ENCODE measurements at places on chromosomes 11 and 22.

DNA sequence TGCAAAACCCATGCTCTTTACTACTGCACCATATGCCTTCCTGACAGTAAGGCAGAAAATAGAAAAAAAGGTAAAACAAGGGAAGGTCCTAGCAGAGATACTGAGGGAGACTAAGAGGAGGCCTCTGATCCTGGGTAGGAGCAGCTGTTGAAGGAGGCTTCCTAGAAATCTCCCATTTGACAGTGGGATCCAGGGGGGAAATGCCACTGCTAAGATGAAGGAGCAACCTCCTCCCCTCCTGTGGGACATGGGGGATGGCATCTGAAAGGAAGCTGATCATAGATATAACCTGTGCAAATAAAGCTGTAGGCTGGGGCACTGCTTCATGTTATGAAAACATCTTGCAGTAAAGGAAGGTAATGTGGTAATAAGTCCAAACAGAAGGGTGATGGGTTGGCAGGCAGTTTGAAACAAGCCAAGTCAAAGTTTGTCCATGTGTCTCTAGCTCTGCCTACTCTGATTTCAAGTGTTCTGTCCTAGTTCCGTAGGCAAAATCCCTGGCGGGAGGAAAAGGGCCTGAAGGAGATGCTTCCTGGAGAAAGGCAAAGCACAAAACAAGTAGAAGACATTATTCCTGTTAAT, 86.7 kb upstream of the EED start:
- DNase-seq: no peak

DNA sequence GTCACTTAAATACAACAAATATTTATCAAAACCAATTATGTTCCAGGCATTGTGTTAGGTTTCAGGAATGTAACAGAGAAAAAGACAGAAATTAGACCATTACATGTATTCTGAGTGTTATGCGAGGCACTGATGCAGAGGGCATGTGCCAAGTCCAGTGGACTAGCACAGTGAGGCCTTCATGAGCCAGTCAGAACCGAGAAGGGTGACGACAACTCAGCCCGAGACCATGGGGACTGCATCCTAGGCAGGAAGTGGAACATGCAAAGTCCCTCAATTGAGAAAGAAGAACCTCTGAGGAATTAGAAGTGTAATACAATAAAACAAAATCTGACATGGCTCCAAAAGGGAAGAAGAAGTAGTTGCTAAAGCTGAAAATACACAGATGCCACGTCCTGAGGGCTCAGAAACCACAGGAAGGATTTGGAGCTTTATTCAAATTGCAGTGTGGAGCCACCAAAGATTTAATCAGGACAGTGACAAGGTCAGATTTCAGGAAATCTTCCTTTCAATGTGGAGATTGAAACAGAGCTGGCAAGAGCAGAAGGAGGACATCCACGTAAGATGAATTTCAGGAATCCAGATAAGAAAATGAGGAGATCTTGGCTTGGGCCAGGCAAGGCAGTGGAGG, 529.6 kb downstream of the NTM start:
- DNase-seq: no peak

- DNase-seq: no peak
Observed at GRCh38 chr11:10291801-10292638, 2.0 kb downstream of the SBF2 start.

DNA sequence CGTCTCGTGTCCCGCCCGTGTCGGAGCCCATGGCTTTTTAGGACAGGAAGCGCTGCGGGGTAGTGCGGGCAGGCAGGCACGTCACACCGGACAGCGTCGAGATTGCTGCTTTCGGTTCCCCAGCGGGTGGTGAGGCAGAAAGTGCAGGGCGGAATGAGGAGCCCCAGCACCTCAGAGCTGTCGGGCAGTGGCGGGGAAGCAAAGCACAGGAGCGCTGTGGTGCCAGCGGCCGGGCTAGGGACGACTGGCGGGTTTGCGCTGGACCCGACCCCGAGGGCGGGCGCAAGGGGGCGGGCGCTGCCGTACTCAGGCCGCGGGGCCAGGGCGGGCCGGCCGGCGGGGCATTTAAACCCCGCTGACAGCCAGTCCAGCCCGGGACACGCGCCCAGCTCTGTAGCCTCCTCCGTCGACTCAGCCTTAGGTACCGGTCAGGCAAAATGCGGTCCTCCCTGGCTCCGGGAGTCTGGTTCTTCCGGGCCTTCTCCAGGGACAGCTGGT, at the start of gene SLC37A2:
Gene SLC37A2 (plus strand): TSS at position 375 of the 498 bp plus-strand sequence. CDS start 63 bp downstream, at position 438.
- DNase-seq: peak; percentile 79

- DNase-seq: peak; percentile 82
Observed at GRCh38 chr11:122367809-122368231, 251.8 kb upstream of the BLID start.

- DNase-seq: no peak
Observed at GRCh38 chr11:78438298-78438975, 20.8 kb upstream of the GAB2 start.

DNA sequence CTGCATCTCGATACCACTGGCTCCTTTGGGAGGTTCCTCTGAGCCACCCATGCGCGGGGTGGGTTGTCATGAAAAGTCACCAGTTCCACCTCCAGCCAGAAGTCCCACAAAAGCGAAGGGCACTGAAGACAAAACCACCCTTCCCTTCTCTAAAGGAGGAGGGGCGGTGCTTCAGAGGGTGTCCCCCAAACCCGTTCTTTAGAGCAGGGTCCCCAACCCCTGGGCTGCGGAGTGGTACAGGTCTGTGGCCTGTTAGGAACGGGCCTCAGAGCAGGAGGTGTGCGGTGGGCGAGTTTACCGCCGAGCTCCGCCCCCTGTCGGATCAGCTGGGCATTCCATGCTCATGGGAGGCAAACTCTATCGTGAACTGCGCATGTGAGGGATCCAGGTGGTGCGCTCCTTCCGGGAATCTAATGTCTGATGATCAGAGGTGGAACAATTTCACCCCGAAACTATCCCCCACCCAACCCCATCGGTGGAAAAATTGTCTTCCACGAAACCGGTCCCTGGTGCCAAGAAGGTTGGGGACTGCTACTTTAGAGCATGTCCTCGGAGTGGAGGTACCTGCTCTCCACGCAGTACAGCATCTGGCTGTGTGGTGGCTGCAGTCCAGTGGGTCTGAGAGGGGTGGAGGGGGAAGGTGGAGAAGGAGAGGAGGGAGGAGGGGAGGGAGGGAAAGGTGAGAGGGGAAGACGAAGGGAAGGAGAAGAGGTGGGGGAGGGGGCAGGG, 72.9 kb upstream of the SEPTIN5 start:
- DNase-seq: peak; percentile 75

DNA sequence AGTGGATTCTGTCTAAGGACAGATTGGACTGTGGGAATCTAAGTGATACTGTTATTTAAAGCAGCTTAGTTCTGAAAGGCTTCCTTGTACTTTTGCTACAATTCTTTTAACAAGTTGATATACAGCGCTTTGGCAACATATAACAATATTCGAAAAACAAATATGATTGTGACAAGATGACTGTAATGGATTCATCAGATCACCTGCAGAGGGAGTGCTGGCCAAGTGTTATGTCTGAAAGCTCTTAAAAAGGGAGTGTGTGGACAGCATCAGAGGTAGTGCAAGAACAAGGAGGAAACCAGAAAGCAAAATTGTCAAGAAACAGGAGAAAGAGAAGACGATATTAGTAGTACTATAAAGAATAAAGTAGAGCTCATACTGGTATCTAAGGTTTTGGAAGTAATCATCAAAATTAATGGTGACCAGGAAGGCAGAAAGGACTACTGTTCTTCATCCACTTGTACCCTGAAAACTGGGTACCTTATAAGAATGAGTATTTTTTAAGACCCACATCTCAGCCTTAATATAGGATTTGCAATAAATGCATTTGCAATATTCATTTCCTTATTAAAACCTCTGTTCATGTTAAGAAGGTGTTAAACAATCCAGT, 1112.0 kb upstream of the CCDC90B start:
- peak; percentile 41 for DNase-seq

DNA sequence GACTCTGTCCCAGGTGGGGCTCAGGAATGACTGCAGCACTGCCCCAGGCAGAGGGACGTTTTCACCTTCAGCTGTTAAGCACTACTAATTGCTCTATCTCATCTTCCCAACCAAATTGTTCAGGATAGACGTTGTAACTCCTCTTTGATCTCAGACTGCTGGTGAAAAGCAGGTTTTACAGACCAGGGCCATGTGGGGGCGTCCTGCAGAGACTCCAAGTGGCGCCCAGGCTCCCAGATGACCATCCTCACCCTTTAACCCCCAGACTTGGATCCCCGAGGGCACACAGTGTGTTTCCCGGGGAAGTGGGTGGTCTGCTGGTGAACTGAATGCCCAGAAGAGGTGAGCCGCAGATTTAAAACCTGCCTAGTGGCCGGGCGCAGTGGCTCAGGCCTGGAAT, 23.9 kb downstream of the FADD start:
- DNase-seq: no peak

- DNase-seq: no peak
Observed at GRCh38 chr11:69529001-69529400, 47.5 kb downstream of the LINC01488 start.

DNA sequence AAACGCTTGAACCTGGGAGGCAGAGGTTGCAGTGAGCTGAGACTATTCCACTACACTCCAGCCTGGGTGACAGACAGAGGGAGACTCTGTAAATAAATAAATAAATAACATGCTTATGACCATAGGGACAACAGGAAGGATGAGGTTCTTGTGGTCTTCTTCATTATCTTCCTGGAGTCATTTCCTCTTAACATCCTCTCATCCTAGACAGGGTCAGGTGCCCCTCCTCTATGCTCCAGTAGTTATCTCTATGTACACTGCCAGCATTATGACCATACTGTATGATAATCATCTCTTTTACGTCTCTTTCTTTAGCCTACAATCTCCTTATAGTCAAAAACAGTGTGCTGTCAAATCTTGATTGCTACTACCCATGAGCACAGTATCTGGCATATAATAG, 17.7 kb downstream of the RAB30 start:
- no peak for DNase-seq

DNA sequence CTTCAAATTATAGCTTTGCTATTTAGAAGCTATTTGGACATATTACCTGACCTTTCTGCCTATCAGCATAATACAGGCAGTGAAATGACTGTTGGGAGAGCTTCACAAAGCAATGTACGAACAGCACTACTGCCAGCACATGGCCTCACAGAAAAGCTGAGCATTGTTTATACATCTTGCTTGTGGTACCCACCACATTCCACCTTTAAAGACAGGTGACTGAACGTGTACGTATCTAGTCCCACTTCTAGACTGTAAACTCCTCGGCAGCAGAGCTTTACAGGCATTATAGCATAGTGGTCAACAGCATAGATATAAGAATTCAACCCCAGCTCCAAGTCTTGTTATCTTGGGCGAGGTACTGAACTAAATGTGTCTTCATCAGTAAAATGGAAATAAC, 1.6 kb downstream of the JOSD1 start:
- DNase-seq: no peak

DNA sequence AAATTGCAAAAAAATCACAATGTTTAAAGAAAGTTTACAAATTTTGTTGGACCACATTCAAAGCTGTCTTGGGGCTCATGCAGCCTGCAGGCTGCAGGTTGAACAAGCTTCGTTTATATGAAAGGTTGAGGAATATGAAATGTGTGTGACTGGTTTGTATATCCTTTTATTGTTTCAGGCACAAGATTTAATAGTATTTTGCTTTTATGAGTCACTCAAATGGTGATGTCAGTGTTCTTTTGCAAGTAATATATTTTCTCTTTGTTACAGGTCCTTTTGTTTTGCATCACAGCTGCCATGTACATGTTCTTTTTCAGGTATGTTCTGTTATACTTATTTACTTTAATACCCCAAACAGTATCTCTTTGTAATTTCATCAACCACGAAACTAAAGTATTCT, 198.6 kb downstream of the TMEM135 start:
- no peak for DNase-seq

DNA sequence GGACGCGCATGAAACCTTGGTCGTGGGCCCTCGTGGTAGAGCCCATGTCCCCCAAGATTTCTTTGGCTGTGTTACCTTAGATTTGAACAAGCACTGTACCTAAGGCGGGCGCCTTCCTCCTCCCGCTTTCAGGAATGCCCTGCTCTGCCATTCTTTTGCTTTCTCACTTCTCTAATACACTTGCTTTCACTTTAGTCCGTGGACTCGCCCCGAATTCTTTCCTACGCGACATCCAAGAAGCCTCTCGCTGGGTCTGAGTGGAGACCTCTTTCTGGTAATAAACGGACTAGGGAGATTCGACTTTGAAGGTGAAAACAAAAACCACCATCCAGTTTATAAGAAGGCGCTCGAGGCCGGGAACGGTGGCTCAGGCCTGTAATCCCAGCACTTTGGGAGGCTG, 1.2 kb upstream of the NUP50 start:
- DNase-seq: no peak

DNA sequence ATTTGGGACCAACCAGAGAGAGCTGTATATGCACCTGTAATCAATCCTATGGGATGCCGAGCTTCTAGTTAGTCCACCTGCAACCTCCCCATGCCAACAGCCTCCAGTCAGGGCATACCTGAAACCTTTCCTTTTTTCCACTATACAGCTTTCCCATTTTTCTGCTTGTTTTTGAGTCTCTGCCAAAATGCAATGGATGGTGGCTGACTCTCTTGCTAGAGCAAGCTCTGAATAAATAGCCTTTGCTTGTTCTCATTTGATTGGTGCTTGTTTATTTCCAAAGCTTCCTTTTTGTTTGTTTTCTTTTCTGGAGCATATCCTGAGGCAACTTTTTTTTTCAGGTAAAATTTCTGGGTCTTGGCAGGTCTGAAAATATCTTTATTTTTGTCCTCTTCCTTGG, 58.0 kb upstream of the PLET1 start:
- DNase-seq: no peak

GRCh38 chr22:39746600-39747262, 146.8 kb downstream of the ENTHD1 start:
- DNase-seq: no peak

DNA sequence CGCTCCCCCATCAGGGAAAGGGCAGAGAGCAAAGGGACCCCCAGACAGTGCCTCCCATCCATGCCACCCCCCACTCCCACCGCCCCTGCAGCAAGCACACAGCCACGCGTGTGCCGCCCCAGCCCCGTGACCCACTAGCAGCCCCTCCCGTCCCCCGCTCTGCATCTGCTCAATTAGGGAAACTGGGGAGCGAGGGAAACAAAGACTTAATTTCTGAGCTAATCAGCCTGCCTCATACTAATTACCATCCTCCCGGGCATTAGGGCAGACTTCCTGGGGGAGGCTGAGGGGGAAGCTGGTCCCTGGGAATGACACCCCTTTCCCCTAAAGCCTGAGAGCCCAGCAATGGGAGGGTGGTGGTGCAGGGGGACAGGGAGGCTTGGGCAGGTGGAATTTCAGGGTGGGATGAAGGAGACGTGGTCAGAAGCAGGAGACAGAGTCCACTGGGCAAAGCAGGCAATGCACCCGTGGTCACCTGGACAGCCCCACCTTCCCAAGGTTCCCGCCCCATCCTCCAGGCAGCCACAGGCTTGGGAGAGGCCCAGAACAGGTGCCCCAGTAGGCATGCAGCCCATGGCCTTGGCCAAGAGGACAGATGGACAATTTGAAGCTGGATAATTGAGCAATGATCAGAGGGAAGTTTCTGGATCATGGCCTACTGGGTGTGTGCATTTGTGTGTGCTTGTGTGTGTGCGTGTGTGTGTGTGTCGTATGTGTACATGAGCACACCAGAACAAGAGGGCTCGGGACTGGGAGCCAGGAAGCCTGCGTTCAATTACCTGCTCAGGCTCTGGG, 20.6 kb downstream of the ELFN2 start:
- DNase-seq: peak; percentile 63
